Stimulated activated CD8-positive, alpha-beta memory T cell treated with anti-CD3 and anti-CD28 coated beads, Interleukin-2, amount 100 ng/mL, for 1 hour (primary cell): ENCODE measurements at places on chromosomes 5 and 9.

DNA sequence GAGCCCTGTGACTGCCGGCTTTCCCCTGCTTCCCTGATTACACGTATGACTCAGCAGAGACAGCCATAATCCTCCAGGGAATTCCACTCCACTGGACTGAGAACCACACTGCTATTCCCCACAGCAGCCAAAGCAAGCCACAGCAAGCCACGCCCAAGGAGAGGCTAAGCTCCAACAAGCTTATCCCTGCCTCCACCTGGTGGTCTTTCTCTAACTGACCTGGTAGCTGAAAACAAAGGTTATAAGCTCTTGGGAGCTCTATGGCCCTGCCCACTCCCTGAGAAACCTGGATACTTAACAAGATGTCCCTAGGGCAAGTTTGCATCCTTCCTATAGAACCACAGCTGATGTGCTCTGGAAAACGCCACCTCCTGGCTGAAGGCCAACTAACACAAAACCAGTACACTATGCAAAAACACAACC, 613.7 kb upstream of the CDH18 start:
- DNase-seq = no peak

- no peak for DNase-seq
Measured at GRCh38 chr5:112127861-112128260, 291.2 kb downstream of the EPB41L4A start.

- DNase-seq = no peak
Measured at GRCh38 chr5:90546216-90546837, 12.3 kb upstream of the ADGRV1 start.

GRCh38 chr5:132808448-132808847, 4.7 kb upstream of the SOWAHA start:
- DNase-seq = no peak

GRCh38 chr9:125732562-125732961, 14.6 kb upstream of the PBX3 start:
- no peak for DNase-seq

DNA sequence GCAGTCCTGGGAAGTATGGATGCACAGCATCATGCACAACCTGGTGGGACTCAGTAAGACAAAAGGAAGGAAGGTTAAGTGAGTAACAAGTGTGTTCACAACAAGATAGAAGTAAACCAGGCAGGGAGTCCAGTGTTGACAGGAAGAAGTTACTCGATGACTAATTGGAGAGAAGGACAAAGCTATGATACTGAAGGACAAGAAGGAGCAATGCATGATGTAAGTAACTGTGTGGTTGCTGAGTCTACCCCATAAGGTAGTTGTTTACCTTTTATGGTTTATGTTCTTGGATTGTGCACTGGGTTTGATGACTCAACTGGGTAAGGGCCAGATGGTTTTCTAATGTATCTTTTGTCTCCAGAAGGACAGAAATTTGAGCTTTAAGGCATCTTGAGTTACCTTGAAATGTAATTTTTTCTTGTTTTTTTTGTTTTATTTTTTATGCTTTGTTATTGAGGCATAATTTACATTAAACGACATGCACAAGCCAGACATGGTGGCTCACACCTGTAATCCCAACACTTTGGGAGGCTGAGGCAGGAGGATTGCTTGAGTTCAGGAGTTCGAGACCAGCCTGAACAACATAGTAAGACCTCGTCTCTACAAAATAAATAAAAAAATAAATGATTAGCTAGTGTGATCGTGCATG, 89.2 kb upstream of the CAST start:
- no peak for DNase-seq

DNA sequence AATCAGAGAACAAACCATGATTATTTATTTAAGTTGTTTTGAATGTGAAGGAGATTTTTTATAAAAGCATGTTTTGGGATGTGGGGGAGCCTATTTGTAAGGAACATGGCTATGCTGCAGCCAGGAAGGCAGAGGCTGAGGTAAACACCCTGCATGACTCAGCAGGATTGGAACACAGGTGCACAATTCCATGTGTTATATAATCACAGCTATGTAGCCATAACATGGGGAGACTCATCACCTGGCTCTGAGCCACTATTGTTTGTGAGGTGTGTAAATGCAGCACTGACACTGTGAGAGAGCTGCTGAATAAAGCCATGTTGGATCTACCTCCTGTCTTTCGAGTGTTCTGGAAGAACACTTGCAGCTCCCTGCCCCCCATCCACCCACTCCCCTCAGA, 1009.8 kb downstream of the DNAH5 start:
- no peak for DNase-seq

GRCh38 chr9:114722081-114722621, 40.2 kb upstream of the TEX48 start:
- DNase-seq = no peak

DNA sequence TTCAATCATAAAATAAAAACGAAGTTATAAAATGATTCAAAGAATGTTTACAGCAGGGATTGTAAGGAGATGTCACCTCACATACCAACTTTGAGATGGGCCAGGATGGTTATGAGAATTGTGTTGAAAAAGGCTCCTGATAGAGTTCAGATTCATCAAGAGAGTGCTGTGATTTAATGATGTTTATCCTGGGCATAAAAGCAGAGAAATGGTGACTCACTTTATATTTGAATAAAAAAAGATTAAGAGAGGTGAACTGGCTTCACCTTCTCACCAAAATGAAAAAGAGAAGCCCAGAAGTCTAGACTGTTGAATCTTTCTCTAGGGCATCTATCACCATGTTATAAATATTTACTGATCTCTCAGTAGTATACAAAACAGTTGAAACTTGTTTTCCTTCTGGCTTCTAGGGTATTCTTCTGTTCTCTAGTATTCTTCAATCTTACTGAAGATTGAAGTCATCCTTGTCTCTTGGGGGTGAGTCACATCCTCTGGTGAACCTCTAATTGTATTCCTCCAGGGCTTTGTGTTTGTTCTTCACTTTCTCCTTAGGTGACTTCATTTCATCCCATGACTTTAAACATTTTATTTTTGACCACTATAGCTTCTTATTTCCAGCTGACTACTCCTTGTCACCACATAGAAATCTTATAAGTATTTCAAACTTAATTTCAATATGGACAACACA, 1237.3 kb upstream of the C9orf72 start:
- no peak for DNase-seq

GRCh38 chr9:124414612-124415011, 630 bp downstream of the PSMB7 start:
- DNase-seq = no peak

- DNase-seq = no peak
Measured at GRCh38 chr9:112487799-112488340, 1.2 kb downstream of the KIAA1958 start.

GRCh38 chr9:97740848-97741821, 44.0 kb upstream of the XPA start:
- DNase-seq = no peak

- DNase-seq = no peak
Measured at GRCh38 chr5:159802661-159803060, 113.6 kb upstream of the ADRA1B start.

DNA sequence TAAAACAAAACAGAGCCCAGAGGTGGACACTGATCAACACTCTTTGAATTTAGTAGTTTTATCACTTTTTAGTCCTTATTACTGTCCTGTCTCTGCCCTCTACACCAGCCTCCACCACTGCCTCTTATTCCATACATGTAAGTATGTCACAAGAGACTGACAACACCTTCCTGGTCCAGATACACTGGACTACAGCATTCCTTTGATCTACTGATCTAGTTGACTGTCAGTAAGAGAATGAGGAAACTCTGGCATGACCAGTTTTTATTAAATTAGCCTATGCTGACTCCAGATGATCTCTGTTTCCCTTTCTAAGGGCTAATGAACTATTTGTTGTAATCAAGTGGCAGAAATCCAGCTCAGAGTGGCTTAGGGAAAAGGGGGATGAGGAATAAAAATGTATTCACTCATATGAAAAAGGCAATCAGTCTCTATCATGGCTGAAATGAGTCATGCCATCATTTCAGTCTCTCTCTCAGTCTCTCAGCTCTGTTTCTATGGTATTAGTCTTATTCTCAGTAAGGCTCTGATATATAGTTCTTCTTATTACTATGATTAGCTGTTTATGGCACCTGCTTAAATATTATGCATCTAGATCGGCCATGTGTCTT, 5.5 kb downstream of the ARHGEF37 start:
- no peak for DNase-seq

DNA sequence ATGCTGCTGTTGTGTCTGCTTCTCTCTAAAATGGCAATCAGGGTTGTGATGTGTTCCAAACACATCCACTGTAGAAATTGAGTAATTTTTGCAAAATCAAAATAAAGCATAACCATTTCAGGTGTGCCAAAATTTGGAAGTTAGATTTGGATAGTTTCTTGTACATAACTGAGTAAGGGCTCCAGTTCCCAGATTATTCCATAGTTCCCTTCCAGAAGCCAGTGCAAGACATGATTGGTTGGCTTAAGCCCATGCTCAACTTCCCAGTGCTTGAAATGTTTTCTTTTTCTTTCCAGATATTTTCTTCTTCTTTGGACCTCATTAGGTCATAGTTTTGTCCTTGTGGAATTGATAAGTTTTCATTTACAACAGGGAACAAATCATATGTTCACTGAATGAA, 64.2 kb downstream of the SNCAIP start:
- no peak for DNase-seq

GRCh38 chr9:13083963-13084528, 195.4 kb downstream of the MPDZ start:
- DNase-seq = no peak

DNA sequence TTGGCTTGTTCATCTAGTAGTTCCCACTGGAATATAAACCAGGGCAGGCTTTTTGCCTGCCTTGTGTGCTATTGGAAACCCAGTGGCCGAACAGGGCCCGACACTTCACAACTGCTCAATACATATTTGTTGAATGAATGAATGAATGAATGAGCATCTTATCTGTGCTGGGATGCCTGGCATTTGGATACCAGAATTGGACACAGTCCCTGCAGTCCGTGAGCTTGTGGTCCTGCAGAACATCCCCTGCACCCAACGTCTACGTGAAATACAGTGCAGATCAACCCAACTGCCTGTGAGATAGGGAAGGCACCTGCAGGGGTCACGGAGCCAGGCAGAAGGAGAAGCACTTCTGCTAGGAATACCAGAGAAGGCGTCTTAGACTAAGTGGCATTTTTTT, 30.0 kb upstream of the COL15A1 start:
- no peak for DNase-seq

DNA sequence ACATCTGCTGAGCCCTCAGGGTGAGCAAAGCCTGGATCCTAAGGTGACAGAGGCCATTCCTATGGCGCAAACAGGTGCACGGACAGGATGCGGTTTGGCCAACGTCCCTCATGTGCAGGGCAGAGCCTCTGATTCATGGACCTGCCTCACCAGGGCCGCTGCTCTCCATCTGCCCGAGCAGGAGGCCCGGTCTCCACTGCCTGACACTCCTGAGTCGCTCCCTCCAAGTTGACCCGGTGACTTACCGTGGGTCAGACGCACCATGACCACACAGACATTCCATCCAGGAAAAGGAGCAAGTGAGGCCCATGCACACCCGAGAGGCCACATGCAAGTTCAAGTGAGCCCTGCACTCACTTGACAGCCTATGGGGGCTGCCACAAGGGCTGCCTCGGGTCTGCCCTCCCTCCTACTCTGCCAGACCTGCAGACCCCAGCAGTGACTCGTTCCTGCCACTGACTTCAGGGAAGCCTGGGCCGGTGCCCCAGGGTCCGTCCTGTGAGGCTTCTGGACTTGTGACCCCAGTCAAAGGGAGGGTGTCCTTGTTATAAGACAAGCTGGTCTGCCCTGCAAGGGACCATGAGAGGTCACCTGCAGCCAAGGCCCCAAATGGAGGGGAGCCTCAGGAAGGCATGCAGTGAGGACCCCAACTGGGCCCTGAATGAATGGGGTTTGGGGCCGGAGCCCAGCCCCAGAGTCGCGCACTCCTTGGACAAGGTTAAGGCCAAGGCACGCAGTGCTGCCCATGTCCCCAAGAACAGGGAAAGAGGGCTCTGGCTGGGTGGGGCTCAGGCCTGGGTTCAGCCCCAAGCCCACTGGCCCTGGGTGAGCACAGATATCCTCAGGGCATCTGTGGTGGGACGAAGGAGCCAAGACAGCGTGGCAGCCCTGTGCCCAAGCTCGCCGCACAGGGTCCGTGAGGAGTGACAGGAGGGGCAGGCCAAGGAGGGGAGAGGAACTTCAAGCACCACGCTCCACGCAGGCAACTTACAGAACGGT, 10.1 kb downstream of the BRD3OS start:
- no peak for DNase-seq

DNA sequence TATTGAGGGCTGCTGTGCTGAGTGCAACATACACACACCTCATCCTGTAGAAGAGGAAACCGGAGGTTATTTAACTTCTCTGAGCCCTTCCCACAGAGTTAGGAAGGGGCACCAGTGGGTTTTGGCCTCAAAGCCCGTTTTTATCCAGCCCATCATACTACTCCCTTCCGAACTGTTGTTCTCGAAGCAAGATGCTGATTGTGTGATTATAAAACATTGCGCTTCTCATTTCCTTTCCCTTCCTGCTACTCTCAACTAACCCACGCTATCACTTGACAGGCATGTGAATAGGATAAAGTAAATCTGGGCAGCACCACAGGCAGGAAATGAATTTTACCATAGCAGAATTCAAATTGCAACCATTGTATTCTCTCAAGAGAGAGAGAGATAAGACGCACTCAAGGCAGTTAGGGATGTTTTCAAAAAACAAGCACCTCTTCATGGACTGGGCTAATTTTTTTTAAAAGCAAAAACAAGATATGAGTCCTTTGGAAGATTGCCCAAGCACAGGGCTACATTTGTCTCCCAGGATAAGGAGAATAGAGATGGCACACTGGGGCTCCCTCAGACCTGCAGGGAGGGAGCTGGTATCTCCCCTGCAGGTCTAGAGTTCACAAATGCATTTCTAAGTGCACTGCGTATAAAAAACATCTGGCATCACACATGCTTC, 52.6 kb downstream of the GNA14 start:
- no peak for DNase-seq

DNA sequence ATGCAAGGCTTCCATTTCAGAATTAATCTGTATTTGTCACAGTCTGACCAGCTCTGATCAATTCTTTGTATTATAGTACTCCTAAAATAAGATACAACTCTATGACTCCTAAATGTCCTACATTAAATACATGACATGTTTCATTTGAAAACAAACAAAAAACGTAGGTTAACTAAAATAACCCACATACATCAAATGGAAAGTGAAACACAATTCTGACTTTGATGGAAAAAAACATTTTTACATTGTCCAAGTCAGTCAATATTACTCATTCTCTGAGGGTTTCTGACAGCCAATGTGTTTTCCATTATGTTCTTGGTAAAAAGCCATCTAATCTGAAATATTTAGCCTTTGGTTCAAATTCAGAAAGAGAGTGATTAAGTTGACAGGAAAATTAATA, 8.7 kb downstream of the HMGCS1 start:
- DNase-seq = no peak

- DNase-seq = no peak
Measured at GRCh38 chr5:163498886-163499285, 6.5 kb upstream of the MAT2B start.

- DNase-seq = no peak
Measured at GRCh38 chr5:123460296-123460729, 37.1 kb upstream of the CEP120 start.

DNA sequence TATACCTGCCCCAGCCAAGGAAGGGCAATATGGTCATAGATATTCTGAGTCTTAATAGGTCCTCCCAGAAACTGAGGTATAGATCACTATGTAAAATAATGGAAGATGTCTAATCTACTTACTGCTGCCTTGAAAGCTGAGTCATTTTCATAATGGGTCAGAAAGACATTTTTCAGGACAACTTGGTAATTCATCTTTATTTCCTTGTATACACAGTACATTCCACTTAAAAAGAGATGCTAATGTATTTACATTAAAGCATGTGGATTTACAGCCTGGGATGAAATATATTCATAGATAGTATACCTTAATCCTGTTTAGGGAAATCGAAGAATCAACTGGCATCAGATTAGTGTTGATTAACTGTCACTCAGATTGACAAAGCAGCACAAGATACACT, 219.1 kb upstream of the PPP1R2B start:
- DNase-seq = no peak
